ENCODE measurements at places on chromosomes 11 and 22. TPM values are rescaled to one million over a fixed set of nuclear protein-coding genes. Genes with fewer than 3 reads are reported as not detected.

GRCh38 chr11:77093056-77093891 is 9.4 kb upstream of the OMP start:
- no peak for DNase-seq

DNA sequence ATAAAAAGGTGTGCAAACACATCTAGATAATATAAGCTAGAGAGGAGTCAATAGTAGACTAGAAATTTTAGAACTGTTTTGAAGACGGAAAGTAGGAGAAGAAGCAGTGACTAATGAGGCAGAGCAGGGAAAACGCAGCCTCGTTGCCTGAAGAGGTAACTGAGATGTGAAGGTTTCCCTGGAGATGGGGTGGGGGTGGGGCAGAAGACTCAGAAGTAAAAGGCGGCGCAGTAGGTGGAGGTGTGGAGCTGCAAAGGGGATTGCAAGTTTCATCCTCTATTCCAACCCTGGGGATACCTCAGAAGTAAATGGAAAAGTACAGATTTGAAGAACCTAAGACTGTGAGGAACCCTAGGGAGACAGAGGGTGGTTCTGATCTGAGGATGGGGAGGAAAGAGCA is 109.5 kb downstream of the TMPRSS5 start:
- DNase-seq = no peak

GRCh38 chr11:44986315-44986714 is 35.6 kb upstream of the TP53I11 start:
- no peak for DNase-seq

DNA sequence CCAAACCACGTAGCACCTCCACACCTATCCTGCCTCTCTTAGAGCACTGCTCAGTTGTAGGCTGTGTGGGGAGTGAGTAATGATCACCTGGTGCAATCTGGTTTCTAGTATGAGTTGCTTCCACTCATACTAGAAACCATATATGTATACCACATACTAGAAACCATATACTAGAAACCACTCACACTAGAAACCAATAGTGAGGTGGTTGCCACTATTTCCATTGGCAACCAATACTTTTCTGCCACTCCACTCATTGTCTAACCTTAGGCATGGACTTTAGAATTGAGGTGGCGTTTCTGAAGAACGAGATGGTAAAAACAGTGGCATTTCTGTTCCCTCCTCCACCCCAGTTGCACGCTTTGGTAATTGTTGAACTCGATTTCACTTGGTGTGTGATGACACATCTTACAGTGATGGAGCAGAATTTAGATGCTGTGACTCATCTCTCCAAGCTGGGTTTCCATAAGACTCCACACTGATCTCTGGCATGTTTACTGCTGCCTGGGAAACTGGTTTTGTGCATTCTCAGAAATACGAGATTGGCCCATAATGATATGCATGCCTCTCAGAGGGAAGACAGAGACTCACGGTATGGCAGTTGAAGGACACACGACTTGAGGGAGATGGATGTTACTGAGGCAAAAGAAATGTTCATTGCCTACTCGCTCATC is 82.9 kb downstream of the KIRREL3 start:
- no peak for DNase-seq

GRCh38 chr11:44765026-44765595 is 38.3 kb downstream of the TSPAN18 start:
- DNase-seq = no peak

DNA sequence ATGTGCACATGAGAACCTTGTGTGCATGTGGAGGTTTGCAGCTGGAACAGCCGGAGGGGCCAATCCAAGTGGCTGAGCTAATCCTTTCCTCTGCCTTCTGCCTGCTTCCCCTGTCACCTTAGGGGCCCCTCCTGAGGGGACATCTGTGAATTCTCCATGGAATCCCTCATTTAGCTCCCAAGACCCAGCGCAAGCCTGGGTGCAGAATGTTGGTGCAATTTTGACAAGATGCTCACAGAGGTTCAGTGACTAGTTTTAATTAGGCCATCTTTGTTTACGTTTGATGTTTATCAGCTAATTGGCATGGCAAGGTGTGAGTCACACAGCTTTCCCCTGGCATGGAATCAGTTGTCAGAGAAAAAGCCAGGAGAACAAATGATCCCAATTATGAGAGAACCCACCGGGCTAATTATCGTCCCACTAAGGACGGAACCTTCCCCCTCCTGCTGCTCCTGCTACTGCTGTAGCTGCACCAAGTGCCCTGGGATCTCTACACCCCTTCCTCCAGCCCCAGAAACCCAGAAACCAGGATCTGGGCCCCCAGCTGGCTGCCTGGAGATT is 63.6 kb upstream of the PAX6 start:
- no peak for DNase-seq

DNA sequence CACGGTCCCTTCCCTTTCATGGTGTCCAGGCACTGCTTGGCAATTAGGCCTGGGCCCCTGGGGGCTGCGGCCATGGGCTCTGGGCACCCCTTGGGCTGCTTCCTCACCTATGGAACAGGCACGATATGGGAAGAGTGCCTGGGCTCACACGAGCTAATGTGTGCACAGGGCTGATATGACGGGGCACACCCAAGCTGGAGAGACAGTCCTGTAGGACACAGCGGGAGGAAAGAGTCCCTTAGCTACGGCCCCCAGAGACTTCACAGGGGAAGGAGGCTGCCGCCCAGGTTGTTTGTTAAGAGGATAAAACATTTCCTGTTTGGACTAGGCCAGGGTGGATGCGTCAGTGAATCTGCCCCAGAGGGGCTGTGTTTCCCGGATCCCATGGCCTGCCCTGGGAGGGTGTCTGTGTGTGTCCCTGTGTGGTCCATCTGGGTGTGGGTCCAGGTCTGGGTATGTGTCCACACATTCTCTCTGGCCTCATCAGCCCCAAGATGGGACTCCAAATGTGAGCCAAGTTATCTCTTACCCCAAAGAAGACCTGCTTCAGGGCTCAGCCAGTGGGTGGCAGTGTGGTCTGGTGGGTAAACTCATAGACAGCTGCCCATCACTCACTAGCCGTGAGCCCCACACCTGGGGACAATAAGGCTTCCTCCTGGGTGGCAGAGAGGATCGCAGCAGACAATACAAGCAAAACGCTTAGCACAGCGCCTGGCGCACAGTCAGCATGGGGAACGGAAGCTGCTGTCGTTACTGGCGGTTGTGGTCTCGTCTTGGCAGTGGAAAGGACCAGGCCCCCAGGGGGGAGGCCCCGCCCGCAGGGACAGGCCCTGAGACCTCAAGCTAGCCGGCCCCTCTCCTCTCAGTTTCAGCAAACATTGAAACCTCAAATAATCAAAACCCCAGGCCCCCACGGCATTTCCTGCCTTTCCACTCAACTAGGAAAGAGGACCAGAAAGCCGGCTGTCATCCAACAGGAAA is 3.2 kb upstream of the EMID1 start:
- DNase-seq = peak; percentile 67

GRCh38 chr11:45928535-45929215 is 6.2 kb downstream of the LARGE2 start:
- no peak for DNase-seq

- no peak for DNase-seq
Observed at GRCh38 chr11:122365610-122366360, 249.8 kb upstream of the BLID start.

- no peak for DNase-seq
Observed at GRCh38 chr22:29311464-29312217, 3.9 kb downstream of the RASL10A start.

DNA sequence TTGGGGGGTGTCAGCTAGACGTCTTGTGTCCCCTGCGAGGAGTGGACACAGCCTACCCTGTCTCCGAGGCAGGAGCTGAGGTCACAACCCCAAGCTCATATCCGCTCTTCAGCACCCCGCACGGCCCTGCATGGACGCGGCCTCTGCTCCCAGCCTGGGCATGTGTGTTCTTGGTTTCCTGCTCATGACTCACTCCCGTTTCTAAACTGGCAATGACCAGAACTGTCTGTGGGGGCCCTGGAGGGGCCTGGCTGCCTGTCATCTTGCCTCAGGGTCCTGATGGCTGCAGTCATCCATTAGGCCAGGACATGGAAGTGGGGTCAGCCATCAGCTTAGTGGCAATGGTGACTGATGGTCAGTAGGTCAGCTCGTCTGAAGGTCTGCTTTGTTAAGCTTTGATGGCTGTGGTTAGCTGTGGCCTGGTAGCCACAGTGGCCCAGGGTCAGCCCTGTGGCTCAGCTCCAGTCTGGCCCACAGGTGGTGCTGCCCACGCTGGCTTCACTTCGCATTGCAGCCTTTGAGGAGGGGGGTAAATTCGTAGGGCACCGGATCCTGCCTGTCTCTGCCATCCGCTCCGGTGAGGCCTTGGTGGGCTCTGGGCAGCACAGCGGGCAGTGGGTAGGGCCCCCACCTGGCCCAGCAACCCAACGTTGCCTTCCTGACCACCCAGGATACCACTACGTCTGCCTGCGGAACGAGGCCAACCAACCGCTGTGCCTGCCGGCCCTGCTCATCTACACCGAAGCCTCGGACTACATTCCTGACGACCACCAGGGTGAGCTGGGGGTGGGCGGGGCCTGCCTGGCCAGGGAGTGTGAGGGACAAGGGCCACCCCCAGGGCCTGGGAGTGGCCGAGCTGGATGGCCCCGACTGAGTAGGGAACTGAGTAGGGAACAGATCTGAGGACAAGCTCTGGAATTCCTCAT is 12.0 kb downstream of the PLCB3 start:
- DNase-seq = no peak

- no peak for DNase-seq
Observed at GRCh38 chr11:66861038-66861773, 4.3 kb downstream of the LRFN4 start.

GRCh38 chr11:58928691-58929090 is 10.6 kb upstream of the GLYATL1 start:
- no peak for DNase-seq

- DNase-seq = no peak
Observed at GRCh38 chr11:118114266-118114665, 27.5 kb upstream of the SMIM35 start.

- no peak for DNase-seq
Observed at GRCh38 chr22:24191381-24191841, 10.1 kb downstream of the SUSD2 start.

GRCh38 chr22:28105413-28105812 is 186.4 kb upstream of the PITPNB start:
- no peak for DNase-seq

- DNase-seq = no peak
Observed at GRCh38 chr11:105636496-105636895, 26.6 kb downstream of the GRIA4 start.

DNA sequence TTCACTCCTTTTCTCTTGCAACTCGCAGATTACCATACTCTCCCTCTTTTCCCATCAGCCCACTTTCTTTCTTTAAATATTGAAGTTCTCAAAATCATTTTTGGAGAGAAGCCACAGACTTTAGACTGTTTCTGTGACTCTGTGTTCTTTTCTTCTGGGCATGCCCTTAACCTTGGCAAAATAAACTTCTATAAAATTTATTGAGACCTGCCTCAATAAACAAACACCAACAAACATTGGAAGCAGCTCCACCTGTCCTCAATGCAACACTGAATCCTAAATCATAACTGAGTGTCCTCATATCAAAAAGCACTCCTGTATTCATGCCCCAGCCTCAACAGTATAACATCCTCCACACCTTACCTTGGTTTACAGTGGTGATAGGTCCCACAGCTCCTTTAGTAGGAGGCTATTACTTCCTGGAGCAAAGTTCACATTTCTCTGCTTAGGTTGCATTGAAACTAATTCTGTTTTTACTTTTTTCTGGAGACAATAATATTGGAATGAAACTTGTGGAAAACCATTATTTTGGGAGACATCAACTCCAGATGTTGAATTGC is 320.0 kb upstream of the LRRC4C start:
- DNase-seq = peak; percentile 72

- DNase-seq = peak; percentile 53
Observed at GRCh38 chr11:127454856-127455255, 454.3 kb upstream of the KIRREL3 start.

GRCh38 chr22:17944256-17944655 is 80.1 kb downstream of the MICAL3 start:
- no peak for DNase-seq

- DNase-seq = no peak
Observed at GRCh38 chr11:89529626-89530380, 38.6 kb upstream of the NOX4 start.

DNA sequence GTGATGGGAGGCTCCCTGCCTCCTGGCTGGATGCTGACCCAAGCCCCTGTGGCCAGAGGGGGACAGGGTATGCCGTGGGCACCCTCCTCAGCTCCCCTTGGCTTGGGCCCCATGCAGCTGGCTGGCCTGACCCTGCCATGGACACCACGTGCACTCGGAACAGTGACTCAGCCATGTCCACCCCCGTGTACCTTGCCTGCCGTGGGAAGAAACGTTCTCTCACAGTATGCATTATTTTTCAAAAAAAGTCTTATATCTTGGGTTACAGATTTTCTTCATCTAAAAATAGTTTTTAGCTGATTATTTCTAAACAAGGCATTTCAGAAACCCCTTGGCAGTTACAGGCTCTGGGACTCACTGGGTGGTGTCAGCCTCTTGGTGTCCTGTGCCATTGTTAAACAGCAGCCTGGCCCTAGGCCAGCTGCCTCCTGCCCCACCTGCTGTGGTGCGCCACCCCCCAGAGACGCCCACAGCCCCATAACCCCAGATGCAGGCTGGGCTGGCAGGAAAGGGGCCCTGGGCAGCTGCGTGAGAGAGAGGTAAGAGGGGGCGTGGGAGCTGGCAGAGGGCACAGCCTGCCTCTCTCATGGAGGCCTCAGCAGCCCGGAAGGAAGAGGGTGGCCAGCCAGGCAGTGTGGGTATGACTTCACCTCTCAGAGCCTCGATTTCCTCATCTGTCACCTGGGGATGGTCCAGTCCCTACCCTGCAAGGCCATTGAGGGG is 99.8 kb downstream of the MORC2 start:
- no peak for DNase-seq

The MAML2 gene
- polyA plus RNA-seq = 11.6 TPM

The SCUBE1 gene
- polyA plus RNA-seq = 0.54 TPM

The RBMXL2 gene
- polyA plus RNA-seq = not detected

The YPEL4 gene
- 0.86 TPM for polyA plus RNA-seq

The TRIM49 gene
- not detected for polyA plus RNA-seq

The AGBL2 gene
- 2.7 TPM for polyA plus RNA-seq

The DEFB131B gene
- not detected for polyA plus RNA-seq

The NR1H3 gene
- polyA plus RNA-seq = 366 TPM

The KCNQ1OT1 gene
- polyA plus RNA-seq = 0.22 TPM

The POLR3H gene
- 7.8 TPM for polyA plus RNA-seq

The OR52H1 gene
- polyA plus RNA-seq = not detected

The MPPED1 gene
- 1.4 TPM for polyA plus RNA-seq

The CD3E gene
- polyA plus RNA-seq = 13.8 TPM

The SORL1 gene
- 6.5 TPM for polyA plus RNA-seq
